Activated CD4-positive, CD25-positive, alpha-beta regulatory T cell (primary cell): ENCODE measurements at places on chromosomes 4 and X.

DNA sequence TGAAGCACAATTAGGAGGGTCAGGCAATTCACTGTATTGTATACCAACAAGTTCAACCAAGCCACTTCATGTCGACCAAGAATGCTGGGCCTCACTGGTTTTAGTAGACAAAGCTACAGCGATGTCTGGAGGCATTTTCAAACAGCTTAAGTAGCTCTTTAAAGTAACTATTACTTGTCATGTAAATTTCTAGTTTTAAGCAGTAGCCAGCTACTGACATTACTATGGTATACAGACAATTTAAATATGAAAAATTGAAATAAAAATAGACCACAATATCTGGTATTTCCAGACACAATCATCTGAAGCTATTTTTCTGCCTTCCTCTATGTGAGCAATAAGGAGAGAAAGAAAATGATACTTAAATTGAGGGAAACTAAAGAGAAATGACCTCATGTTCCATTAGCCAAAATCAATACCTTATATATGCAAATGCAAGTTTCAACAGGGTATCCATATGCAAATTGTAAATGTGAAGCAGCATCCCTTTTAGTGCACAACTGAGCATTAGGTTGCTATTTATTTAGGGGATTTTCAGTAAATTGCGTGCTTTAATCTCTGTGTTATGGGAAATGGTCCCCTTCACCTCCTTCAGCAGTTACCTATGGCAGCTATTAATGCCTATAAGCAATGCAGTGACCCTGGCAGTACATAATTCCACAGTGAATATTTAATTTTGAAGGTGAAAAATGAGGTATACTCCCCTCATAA lies 119.5 kb downstream of the GPC3 start:
- DNase-seq: no peak

GRCh38 chrX:53031380-53031779 lies 17.2 kb upstream of the GPR173 start:
- DNase-seq: no peak

DNA sequence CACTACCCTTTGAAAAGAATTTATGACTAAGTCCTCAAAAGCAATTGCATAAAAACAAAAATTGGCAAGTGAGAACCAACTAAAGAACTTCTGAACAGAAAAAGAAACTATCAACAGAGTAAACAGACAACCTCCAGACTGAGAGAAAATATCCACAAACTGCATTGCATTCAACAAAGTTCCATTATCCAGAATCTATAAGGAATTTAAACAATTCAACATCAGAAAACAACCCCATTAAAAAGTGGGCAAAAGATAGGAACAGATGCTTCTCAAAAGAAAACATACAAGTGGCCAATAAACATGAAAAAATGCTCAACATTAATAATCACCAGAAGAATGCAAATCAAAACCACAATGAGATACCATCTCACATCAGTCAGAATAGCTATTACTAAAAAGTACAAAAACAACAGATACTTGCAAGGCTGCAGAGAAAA lies 130.2 kb downstream of the GASK1B start:
- DNase-seq: no peak

- DNase-seq: no peak
Measured at GRCh38 chr4:139584784-139585183, 28.8 kb upstream of the SETD7 start.

- no peak for DNase-seq
Measured at GRCh38 chr4:42344309-42344708, 53.0 kb upstream of the SHISA3 start.

GRCh38 chr4:87620491-87620890 lies 12.2 kb downstream of the DSPP start:
- DNase-seq: no peak
